ENCODE measurements at places on chromosomes 3 and 15.

DNA sequence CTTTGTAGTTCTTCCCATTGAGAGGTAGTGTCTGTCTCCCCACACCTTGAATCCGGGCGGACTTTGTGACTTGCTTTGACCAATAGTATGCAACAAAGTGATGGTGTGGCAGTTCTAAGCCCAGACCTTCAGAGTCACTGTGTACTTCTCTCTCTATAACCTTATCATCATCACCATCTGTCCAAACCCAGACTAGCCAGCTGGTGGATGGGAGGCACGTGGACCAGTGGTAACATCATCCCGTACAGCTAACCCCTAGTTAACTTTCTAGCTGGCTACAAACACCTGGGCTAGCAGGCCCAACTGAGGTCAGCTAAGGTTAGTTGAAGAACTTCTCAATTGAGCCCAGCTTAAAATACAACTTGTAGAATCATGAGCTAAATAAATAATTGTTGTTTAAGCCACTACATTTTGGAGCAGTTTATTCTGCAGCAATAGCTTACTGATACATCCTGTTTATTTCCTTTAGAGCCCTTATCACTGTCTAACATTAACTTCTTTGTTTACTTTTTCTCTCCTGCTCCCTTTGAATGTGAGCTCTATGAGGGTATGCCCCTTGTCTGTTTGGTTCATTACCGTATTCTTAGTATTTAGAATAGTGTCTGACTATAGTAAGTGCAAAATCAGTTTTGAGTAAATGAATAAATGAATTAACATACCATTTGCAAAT lies 11.5 kb upstream of the CCR9 start:
- no peak for DNase-seq

DNA sequence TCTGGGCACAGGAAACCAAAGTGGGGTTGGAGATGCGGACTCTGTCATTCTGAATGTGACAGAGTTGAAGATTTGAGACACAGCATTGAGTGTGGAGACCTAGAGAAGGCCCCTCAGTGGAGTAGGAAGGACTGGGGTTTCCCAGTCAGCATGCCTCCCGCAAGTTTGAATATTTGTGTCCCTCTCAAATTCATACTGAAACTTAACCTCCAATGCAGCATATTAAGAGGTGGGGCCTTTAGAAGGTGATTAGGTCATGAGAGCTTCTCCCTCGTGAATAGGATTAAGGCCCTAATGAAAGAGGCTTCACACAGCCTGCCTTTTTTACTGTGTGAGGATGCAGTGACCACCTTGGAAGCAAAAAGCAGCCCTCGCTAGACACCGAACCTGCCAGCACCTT lies 8.0 kb downstream of the HDDC3 start:
- no peak for DNase-seq

DNA sequence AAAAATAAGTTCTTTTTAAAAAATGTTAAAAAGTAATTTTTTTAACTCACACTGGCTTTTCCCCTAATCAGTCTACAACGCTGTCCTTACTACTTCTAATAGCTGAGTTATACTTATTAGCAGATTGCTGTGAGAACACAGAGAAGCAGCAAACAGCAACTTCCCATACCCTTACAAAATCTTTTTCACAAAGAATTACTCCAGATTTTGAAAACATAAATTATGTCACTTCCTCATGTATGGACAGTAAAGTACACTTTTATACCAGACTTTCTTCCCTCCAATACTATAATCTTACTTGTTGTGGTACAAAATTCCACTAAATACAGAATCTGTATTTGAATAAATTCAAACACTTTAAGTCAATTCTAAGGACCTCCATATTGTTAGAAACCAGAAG lies 2.1 kb downstream of the PHC3 start:
- DNase-seq: no peak

- DNase-seq: no peak
Observed at GRCh38 chr3:4898454-4899313, 80.6 kb upstream of the BHLHE40 start.

DNA sequence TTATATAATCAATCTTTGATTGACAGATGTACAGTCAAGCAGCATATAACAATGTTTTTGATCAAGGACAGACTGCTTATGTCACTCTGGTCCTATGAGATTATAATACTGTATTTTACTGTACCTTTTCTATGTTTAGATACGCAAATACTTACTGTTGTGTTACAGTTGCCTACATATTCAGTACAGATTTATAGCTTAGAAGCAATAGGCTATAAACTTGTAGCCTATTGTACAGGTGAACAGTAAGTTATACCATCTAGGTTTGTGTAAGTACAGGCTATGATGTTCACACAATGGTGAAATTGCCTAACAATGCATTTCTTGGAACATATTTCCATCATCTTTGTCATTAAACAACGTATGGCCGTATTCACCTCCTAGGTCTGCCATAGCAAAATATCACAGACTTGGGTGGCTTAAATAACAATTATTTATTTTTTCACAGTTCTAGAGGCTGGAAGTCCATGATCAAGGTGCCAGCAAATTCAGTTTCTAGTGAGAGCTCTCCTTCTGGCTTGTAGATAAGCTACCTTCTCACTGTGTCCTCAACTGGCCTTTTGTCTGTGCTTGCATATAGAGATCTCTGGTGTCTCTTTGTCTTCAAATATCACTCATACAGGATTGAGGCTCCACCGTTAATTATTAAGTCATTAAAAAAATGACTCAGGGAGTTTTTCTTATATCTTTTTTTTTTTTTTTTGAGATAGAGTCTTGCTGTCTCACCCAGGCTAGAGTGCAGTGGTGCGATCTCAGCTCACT lies 89.1 kb downstream of the EBLN2 start:
- no peak for DNase-seq

DNA sequence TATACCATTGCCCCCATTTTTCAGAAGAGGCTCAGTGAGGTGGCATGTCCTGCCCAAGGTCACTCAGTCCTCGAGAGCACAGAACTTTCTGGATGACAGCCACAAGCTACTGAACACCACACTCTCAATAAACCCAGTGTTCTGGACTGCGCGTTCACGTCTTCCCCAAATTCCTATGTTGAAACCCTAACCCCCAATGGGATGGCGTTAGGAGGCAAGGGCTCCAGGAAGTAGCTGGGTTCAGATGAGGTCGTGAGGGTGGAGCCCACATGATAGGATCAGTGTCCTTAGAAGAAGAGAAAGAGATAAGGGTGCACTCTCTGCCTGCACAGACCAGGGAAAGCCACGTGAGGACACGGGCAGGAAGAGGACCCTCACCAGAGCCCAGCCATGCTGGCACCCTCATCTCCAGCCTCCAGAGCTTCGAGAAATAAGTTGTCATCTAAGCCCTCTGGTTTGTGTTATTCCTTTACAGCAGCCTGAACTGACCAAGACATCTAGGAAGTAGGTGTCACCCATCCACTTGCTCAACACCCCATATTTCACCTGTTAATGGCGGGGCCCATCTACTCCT lies 324.0 kb downstream of the UACA start:
- DNase-seq: no peak

DNA sequence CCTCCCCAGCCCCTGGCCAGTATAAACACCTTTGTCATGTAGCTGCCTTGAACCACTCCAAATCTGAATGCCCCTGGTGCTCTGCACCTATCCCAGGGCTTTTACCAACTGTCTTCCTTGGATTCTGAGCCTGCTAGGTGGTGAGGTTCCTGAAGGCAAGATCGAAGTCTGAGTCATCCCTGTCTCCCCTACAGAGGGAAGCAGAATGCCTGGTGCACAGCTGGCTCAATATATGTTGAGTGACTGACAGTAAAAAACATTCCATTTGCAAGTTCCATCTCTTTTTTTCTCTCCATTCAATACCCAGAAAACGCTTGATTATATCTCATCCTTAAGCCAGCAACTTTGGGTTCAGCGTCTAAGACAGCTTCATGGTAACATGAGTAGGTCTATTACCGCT lies 24.7 kb downstream of the SLC24A1 start:
- no peak for DNase-seq

- DNase-seq: no peak
Observed at GRCh38 chr3:106616556-106616955, 747.7 kb upstream of the CBLB start.

- no peak for DNase-seq
Observed at GRCh38 chr3:178536211-178537079, at the start of gene KCNMB2. Gene KCNMB2, plus strand, starts transcription at chr3:178536436.

- no peak for DNase-seq
Observed at GRCh38 chr3:11607816-11608215, 35.9 kb downstream of the VGLL4 start.

DNA sequence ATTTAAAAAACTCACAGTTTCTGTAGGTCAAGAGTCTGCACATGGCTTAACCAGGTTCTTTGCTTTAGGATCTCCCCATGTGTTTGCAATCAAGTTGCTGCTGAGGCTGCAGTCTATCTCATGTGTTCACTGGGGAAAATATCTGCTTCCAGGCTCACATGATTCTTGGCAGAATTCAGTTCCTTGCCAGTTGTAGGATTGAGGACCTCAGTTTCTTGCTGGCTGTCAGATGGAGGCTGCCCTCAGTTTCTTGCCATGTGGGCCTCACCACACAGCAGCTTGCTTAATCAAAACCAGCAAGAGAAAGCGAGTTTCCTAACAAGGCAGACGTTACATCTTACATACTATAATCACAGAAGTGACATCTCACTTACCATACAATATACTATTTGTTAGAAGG lies 10.0 kb upstream of the TBC1D5 start:
- DNase-seq: no peak

DNA sequence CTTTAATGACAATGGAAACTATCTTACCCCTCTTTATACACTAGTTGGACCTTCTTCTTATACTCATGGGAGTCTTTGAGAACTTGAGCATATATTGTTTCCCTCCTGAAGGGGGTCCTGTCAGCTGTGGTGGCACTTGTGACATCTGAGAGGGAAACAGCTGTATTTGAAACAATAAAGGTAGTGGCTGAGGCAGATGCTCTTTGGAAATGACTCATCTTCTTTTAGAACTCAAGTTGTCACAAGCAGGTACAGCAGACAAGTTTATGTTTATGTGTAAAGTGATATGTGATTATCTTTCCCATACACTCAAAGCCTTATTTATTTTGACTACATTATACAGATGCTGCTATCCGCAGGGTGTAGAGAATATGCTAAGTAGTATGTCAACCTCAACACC lies 220.0 kb upstream of the GRM7 start:
- no peak for DNase-seq

GRCh38 chr3:14597266-14597665 lies 54.3 kb upstream of the CCDC174 start:
- DNase-seq: no peak

DNA sequence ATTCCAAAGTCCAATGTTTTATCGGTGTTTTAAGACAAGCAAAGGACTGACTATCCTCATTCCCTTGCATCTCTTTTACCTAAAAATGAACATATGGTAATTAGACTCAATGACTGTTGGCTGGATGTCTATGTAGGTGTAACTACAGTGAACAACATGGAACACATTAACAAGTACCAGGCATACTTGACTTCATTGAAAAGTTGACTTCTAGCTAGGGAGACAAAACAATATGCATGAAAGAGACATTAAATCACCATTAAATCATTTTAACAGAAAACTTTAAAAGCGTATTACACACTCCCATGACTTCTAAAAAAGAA lies 34.3 kb upstream of the ANPEP start:
- DNase-seq: no peak

GRCh38 chr15:62453981-62454380 lies 288.9 kb upstream of the C2CD4B start:
- DNase-seq: no peak

DNA sequence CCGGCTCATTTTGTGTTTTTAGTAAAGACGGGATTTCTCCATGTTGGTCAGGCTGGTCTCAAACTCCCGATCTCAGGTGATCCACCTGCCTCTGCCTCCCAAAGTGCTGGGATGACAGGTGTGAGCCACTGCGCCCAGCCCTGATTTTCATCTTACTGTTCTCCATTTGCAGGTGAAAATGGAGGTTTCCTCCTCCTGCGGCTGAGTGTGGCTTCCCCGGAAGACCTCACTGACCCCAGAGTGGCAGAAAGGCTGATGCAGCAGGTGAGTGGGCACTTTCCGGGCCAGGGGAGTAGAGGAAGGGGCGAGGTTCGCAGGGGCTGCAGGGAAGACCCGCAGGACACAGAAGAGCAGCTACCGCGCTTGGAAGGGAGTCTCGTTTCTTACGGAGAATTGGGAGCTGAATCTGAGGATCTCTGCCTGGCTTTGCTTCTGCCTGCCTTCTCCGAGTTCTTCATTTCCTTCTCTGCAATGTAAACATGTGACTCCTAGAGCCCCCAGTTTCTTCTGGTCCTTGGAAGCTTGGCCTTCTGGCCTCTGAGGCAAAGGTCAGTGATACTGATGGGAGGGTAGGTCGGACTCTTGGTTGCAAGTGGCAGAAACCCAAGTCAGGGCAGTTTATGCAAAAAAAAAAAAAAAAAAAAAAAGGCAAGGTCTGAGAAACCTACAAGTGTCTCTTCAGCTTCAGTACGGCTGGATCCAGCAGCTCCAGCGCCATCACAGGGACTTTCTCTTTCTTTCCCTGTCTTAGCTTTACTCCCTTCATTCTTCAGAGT lies 8.9 kb downstream of the MUC20 start:
- DNase-seq: no peak

- DNase-seq: no peak
Observed at GRCh38 chr3:160115387-160115786, 109.8 kb upstream of the C3orf80 start.

DNA sequence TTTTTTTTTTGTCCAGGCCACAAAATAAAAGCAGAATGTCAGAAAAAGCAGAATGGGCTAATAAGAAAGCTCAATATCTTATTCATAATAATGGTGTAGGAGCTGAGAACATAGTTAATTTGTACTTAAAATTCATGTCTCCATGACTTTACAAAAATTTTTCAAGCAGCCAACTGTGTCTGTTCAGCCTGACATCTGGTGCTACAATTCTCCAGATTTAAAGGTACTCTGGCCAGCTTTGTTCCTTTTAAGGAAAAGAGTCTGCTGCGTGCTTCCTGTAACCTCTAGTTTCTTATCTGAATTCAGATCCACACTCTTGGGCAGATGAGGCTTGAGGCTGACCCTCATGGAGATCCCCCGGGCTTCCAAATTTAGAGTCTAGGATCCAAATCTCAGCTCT lies 8.7 kb upstream of the RFX7 start:
- no peak for DNase-seq

- DNase-seq: no peak
Observed at GRCh38 chr15:86082619-86083380, 3.1 kb downstream of the AGBL1 start.

DNA sequence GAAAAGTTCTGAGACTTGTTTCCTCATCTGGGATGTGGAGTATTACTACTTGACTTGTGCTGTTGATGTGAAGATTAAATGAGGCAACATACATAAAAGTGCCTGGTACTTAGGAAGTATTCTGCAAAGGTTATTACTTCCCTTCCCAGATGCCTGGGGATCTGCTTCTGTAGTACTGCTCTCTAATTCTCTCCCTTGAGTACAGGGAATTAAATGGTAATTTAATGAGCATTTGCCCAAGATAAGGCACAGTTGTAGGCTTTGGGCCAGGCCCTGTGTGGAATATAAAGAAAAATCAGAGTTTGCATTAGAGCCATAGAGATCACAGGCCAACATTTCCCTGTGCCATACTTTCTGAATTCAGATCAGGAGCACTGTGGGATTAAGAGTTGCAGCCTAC lies 84.4 kb downstream of the LARS2 start:
- no peak for DNase-seq

DNA sequence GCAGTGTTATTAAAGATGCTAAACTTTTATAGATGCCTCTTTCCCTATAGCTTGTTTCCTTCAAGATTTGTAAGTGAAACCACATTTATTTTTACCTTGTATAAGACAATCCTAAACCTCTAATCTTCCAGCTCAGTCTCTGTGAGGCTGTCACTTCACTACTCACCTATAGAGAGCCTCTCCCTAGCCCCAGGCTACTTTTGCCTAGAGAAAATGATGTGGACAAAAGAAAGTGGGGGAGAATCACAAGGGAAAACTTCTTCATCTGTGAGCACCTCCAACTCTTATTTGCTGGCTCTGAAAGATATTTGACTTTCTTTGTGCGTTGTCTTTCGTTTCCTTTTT lies 74.9 kb upstream of the SCN5A start:
- DNase-seq: no peak

All from fibroblast of skin of left biceps (primary cell).